ENCODE measurements at places on chromosomes 5 and 9.

DNA sequence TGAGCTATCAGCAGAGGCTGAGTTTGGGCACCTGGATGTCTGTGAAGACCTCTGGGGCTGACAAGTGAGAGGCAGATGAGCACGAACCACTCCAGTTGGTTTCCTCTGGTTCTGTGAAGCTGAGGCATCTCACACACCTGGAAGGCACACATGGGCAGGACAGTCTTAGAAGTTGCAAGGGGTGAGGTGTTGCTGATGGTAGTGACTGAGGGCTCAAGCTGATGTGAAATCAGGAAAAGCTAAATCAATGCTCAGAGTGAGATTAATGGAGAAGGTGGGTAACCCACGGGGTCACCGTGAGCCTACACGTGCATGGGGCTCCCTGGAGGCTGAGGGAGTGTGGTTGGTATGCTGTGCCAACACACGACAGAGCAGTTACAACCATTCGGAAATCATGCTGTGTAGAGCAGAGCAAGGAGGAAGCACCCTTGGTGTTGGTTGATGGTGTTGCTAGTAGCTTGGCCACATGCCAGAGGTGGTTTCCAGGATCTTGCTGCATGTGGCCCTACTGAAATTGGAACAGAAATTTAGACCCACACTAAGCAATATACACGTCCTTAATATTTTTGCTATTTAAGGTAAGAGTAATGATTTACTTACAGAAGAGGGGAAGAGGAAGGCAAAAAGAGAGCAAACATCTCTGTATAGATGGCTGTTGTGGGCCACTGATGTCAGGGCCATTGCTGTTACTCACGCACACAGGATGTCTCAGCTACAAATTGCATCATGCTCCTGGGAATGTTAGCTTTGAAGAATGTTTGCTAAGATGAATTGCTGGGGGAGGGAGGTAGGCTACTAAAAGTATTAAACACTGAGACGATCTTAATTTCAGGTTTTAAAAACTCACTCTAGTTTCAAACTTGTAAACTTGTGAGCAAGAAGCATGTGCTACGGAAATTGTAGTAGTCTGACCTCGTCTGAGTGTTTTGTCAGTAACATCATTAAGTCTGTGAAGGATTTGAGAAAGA is 170.5 kb downstream of the ARHGEF28 start:
- DNase-seq: peak; percentile 11

DNA sequence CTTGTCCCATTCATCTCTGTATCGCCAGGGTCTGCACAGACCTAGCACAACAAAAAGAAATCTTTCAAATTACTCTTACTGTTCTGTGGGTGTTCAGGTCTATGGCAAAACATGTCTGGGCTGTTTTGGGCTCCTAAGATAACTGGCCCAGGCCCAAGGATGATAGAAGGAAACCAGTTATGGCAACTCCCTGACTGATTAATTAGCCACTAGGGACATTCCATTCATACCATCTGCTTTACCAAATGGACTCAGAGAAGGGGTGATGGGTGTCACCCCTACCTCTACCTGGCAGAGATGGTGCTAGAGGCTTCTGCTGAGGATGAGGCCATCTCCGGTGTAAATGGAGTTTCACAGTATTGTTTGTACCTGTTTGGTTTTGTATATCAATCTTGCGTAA is 1.9 kb downstream of the SLC31A2 start:
- DNase-seq: peak; percentile 23

GRCh38 chr5:85441156-85441555 is 1056.5 kb upstream of the EDIL3 start:
- no peak for DNase-seq

DNA sequence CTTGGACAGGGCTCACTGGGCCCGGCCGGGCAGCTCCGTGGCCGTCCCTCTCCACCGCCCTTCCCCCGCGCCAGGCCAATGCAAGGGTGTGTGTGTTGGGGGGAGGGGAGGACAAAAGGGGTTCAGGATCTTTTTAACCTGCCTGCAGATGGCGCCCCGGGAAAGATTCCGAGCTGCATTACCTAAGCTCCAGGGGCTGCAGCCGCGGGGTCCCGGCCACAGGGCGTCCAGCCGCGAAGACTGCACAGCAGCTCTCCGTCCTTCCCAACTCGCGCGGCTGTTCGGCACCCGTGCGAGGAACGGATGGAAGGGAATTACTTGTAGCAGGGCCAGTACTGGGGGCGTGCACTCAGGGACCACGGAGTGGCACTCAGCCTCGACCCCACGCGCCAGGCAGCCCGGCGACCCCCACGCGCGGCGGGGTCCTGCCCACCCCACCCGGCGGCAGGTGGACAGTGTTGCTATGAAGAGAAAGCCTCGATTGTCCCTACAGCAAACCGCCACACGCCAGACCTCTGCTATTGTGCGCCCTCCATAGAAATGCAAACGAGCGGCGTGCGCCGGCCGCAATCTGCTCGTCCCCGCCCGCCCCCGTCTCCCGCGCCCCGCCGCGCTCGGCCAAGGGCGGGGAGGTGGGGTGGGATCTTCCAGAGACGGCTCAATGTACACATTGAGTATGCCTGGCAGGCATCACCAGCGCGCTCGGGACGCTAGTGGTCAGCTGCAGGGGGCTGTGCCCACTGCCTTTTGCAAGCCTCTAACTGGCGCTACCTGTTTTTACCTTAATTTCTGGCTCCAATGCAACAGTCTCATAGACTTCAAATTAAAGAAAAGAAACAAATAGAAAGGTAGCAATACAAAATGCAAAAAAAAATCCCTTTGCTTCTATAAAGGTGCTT is 796 bp upstream of the GADD45G start:
- DNase-seq: peak; percentile 54

GRCh38 chr9:1100201-1100600 is 50.0 kb downstream of the DMRT2 start:
- no peak for DNase-seq

GRCh38 chr5:95605786-95606185 is 14.1 kb upstream of the GPR150 start:
- DNase-seq: no peak

- no peak for DNase-seq
These were observed 142.5 kb downstream of the ACER2 start for GRCh38 chr9:19551124-19551929.
